ENCODE measurements at places on chromosomes 12 and 14.

GRCh38 chr12:70648831-70649230 lies 11.6 kb upstream of the PTPRB start:
- DNase-seq = no peak

DNA sequence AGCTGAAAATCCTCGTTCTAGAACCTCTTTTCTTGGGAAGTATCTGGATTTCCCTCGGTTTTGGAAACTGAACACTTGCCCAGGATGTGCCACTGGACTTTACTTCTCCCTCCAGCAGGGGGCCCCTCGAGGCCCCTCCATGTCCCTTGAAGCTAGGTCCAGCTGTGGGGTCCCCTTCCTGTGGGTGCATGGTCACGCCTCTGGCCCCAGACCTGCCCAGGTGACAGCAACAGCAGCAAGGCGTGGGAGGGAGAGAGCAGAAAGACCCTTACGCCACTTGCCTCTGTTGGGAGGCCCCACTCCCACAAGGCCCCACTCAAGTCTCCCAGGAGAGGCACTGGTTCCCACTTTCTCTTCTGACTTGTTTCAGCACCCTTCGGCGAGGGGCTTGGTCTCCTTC lies 3.1 kb downstream of the SLC25A29 start:
- DNase-seq = no peak

DNA sequence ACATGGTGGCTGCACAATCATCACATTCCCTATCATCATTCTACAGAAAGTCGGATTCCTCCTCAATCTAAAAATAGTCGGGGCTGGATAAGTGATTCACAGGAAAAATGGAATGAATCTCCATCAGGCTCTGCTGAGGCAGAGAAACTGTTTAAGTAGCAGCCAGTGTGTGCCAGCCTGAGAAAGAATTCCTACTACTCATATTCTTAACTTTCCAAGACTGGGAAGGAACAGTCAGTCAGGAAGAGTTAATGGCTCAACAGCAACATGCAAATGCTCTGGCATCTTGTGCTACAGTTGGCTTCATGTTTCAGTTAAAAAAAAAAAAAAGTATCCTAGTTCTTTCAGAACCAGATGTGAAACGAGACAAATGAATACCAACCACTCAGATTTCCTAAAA lies 187.0 kb downstream of the GRIP1 start:
- no peak for DNase-seq

GRCh38 chr12:62629971-62630739 lies 163.5 kb downstream of the MON2 start:
- DNase-seq = no peak

GRCh38 chr12:28844718-28845117 lies 304.4 kb upstream of the FAR2 start:
- no peak for DNase-seq

DNA sequence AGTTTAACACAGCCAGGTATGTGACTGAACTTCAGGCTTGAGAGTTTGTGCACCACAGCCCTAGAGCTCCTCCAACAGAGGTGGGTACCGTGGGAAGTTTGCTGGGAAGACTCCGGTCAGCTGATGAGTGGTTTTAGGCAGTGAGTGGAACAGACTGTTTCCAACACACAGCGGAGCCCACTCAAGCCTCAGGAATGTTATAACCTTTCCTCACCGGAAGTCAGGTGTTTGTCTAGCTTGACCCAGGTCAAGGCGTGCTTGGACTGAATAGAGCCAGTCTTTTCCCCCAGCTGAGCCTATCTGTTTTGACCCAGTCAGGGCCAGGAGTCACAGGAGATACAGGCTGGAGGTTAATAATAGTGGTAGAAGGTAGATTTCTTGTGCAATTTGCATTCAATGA lies 138.4 kb upstream of the PARP11 start:
- DNase-seq = peak; percentile 98

GRCh38 chr14:92490239-92490959 lies 23.2 kb upstream of the RIN3 start:
- DNase-seq = no peak

DNA sequence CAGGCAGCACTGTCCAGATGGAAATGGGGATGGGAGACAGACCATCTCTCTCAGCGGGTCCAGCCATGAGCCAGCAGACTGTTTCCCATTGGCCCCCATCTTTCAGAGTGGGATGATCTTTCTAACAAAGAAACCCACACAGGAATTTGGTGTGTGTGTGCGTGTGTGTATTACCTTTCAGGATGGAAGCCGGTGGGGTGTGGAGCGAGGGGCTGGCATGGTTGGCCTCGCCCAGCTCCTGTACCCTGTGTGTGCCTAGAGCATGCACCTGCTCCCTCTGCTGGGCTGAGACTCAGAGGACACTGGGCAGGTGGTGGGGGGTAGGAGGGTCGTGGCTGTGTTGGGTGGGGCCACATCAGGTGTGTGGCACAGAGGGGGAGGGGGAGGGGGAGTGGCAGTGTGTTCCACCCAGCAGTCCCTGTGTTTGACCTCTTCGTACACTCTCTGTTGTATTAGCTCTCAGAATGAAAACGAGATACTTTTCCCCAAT lies 33.0 kb upstream of the TSPAN9 start:
- no peak for DNase-seq

GRCh38 chr12:14619741-14620501 lies 52.2 kb upstream of the PLBD1 start:
- DNase-seq = no peak

- DNase-seq = no peak
Measured at GRCh38 chr14:33679461-33680225, 271.2 kb downstream of the EGLN3 start.

DNA sequence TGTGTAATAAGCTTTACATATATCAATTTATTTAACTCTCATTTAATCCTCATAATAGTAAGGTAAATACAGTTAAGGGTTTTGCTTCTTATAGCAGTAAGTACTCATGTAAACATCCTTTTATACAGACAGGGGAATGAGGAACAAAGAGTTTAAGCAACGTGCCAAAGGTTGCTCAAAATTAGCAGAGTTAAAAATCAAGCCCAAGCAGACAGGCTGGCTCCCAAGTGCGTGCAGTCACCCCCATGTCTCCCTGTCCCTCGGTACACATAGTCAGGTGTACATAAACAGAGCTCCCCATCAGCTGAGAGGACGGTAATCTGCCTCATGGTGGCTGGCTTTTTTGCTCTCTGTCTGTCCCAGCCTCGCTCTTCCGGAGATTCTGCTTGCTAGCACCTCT lies 126.4 kb downstream of the DERA start:
- DNase-seq = peak; percentile 4

DNA sequence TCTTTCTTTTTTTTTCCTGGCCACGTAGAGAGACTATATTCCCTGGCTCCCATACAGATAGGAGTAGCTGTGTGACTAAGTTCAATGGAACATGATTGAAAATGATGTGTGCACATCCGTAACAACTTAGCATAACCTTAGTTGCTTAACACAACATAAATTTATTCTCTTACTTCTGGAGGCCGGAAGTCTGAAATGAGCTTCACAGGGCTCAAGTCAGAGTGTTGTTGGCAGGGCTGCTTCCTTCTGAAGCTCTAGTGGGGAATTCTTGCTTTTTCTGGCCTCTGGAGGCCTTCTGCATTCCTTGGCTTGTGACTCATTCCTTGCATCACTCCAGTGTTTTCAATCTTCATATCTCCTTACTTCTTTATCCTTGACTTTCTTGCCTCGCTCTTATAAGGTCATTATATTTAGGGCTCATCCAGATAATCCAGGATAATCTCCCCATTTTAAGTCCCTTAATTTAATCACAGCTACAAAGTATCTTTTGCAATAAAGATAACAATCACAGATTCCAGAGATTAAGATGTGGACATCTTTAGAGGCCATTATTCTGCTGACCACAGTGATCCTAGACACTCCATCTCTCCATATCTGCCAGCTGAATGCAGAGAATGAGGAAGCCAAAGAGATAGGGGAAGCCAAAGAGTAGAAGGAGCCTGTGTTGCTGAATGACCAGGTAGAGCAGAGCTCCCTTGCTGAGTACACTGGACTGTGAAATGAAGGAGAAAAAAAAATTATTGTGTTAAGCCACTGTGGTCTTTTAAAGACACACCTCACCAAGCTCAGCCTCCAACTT lies 21.0 kb upstream of the SNX6 start:
- no peak for DNase-seq

DNA sequence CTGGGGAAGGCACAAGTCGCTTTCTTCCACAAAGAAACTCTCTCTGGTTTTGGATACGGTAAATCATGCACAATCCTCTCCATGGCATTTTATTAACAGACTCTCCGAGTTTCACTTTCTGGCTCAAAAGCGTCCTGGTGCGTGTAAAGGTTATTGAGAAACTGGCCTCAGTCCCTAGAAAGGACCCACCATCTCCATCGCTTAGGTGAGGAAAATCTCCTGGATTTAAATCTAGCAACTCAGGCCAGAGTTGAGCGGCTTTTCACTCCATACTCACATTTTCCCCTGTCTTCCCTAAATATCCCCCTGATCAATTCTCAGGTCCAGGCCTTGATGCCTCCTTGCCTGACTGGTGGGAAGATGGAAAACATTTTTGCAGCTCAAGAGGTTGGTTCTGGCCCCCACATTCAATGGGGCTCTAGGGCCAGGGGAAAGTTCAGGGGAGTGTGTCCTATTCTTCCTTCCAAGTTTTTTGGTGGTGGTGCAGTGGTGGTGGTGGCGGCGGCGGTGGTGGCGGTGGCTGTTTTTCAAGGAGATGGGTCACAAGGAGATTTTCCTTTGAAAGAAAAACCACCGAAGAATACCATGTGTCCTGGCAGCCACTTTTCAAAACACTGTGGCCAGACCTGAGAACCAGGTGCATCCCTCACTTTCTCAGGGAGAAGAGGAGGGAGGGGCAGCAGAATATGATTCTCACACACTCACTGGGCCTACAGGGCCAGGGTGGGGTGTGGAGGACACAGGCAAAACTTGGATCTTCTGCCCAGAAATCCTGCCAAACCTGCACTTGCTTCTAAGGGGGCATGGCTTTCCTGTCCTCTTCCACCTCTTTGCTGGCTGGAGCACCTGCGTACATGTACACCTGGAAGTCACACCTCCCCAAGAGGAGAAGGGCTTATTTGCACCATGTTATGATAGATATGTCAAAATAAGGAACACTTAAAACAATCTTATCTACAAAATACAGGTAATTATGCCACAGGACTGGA lies 46.7 kb upstream of the PNMA1 start:
- no peak for DNase-seq

GRCh38 chr12:106894774-106895173 lies 60.9 kb upstream of the TMEM263 start:
- DNase-seq = no peak

DNA sequence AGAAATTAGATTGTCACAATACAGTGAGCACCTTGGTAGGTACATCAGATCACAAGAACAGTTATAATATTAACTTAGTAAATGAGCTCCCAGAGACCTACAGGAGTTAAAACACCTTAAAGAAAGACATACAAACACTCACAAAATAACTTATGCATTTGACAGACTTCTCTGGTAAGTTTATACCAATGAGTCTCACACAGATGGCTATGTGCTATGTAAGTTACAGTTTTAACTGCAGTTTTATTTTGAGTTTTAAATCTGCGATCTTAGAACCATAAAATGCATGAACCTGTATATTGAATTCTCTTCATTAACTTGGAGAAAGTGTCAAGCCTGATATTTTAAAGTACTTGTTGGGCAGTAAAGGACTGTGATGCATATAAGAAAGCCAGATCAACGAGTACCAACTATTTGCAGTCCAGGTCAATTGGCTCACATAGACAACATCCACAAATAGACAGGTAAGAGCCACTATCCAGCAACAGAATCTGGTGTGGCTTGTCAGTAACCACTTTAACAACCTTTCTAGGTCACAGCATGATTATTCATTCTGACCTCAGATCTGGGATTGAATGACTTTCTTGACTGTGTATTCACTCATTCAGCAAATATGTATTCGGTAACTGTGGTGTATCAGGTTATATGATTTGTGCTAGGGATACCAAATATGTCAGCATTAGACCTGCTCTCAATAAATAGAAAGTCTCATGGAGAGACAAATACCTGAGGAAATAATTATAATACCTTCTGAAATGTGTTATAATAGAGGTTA lies 856.6 kb upstream of the MGAT4C start:
- DNase-seq = no peak

Measured in HepG2 (cell line).